Chondrocyte (in vitro differentiated cells): ENCODE measurements at places on chromosomes 13 and 19.

DNA sequence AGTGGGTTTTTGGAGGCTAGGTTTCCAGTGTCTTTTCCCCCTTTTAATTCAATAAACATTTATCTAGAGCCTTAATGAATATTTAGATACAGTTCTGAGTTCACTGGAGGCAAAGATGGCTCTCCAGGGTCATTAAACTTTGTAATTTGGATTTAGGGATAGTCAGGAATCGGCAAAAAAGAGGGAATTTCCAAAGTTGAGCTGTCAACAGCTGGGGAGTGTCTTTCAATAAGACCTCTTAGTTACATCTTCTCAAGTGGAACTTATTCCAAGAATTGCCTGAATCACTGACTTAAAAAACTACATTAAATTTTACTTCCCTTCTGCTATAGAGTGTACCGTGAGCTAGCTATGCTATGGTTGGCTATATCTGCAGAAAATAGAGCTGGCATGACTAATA, 2.0 kb downstream of the LRCH1 start:
- no peak for DNase-seq

DNA sequence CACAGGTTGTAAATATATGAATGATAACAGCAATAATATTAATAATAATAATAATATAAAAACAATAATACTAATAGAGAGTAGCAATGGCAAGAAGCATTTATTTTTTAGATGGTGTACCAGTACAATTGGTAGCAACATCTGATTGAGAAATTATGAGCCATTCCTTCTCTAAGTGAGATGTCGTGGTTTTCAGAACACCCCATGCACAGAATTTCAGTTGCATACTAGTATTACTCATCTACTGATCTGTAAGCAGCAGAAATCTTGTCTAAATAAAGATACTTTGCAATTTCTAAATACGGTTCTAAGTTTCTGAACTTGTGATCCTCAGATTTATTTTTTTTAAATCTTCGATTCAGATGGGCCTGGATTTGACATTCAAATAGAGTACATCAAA, 788.0 kb upstream of the ATXN8OS start:
- no peak for DNase-seq

DNA sequence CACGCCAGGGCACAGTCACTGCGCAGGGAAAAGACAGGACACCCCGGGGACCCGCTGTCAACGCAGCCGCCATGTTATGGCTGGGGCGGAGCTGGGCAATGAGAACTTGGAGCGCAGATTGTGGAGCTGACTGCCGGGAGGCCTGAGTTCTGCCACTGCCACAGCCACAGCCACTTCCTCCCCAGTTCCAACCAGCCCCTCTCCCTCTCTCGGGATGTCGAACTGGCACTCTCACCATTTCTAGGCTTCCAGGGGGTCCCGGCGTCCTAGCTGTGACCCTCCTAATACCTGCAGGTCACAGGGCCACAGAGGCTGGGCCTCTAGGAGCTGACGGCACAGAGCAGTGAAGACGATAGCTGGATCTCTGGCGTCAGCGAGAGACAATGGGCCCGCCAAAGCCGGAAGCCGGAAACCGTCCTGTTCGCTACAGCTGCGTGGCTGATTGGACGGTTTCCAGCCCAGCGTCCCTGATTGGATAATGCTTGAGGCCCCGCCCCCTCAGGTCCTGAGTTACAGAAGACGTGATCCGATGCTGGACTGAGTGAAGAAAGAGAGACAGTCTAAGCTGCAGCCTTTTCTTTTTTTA, at the start of gene ZNF506:
Gene ZNF506 (minus strand): TSS at position 385 of the 586 bp plus-strand sequence. CDS start 147 bp downstream, at position 238.
- peak; percentile 97 for DNase-seq

DNA sequence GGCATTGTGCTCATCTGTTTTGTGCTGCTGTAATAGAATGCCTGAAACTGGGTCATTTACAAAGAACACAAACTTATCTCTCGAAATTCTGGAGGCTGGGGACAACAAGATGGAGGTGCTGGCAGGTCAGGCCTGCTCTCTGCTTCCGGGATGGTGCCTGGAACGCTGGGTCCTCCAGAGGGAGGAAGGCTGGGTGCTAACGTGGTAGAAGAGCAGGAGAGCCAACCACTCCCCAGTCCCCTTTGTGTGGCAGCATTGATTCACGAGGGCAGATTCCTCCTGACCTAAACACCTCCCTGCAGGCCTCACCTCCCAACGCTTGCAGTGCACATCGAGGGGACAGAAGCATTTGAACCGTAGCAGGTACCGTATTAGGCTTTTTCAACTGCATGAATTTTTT, 34.1 kb upstream of the TFDP1 start:
- DNase-seq, result no peak

DNA sequence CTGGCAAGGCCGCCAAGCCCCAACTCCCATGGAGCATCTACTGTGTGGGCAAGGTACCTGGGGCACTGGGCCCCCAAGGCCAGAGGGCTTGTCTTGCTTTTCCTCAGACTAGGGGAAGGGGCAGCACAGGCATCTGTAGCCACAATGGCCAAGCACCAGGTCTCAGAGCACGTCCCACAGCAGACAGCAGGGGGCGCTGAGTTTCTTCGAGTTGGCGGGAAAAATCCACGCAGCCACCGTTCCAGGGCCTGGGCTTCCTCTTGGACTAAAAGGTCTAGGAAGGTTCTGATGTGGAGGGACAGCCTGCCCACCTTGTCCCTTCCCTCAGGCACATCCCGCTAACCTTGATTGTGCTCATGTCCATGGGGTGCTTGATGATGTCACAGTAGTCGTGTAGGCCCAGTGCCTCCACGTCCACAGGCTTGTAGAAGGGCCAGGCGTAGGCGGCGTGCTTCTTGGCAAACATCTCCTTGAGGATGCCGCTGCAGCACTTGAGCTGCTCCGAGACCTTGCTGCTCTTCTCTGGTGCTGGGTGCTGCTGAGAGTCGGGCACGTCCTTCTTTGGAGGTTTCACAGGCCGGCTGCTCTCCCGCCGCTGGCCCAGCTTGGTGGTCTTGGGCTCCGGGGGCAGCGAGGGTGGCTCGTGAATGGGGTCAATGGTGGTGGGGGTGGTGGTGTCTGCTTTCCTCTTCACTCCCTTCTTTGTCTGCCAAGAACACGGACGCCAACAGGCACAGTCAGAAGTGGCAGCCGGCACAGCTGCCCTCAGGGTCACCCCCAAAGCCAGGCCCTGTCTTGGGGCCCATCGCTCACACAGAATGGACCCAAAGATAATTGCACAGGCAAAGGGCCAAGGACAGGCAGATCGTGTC, 32.0 kb upstream of the EPHX3 start:
- DNase-seq, result no peak

- DNase-seq, result peak; percentile 55
Observed at GRCh38 chr19:41442473-41443355, at the start of gene ERICH4. Gene ERICH4 (plus strand): TSS chr19:41443156. CDS start chr19:41443170, 14 bp downstream.

DNA sequence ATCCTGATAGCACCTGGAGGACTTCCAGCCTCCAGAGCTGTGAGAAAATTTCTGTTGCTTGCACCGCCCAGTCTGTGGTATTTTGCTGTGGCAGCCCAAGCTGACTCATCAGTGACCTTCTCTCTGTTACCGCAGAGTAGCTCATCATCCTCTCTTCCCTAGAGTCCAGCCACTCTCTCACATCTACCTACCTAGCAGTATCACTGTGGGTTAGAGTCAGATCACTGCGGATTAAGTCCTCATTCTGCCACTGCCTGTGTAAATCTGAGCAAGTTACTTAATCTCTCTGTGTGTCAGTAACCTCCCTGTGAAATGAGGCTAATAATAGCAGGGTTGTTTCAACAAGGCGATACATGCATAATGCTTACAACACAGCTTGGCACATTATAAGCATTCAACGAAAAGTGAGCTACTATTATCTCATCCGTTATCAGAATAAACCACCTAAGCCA, 40.3 kb upstream of the USPL1 start:
- no peak for DNase-seq

- DNase-seq, result no peak
Observed at GRCh38 chr13:110209950-110210603, 96.9 kb downstream of the COL4A1 start.

DNA sequence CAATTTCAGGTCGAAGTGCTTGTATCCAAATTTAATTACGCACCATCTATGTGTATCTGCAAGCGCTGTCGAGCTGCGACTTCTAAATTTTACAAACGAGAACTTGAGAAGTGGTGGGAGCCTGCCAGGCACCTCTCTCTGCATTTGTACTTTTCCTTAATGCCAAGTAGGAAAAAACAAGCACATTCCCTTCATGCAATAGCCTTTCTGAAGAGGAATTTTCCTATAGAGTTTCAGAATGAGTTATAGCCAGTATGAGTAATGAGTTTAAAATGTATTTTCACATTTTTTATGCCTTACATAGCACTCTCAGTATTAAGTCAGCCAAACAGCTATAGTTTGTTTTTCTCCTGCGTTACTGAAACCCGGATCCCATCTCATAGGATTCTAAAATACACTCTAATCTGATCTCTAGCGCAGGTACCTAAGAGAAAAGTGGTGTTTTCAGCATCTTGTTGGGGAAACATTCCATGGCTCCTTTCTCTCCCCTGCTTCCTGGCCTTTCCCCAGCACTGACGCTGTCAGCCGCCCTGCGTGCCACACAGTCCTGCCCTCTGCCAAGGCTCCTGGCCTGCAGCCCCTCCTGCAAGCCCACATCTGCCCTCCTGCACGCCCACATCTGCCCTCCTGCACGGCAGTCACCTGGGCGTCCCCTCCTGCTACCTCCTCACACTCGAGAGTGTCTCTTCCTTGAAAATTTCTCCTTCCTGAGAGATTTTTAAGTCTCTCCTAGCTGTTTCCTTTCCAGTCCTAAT, 526.9 kb downstream of the MYO16 start:
- no peak for DNase-seq

GRCh38 chr19:6458695-6459261, 814 bp downstream of the SLC25A23 start:
- no peak for DNase-seq

DNA sequence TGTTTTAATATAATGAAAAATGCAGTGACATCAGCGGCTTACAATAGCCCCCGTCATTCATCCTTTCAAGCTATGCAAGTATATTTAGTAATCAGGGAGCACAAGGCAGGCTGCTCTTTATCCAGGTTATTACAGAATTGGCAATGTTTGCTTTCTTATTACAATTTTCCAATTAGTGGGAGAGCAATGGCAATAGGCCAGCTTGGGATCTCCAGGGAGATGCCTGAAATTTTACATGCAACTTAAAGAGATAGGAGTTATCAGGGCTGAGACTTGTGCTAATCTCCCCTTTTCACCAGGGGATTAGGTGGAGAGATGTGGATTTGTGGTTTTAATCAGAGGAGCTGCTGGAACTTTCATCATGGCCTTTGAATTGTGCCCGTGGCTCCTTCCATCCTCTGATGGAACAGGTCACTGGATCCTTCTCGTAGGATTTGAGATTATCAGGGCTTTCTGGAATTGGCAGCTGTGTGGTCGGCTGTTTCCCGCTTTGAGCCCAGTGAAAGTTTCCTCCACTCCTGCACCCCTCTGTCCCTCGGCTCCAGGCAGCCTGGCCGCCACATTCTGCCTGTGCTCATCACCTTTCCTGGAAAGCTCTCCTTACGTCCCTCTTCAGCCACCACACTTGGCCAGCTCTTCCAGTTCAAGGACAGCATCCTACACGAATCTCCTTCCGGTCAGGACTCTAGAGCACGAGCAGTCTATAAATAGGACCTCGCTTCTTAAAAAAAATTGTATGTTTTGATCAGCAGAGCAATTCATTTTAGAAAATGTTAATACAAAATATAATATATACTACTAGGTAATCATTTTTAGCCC, 47.0 kb downstream of the CBY2 start:
- no peak for DNase-seq

DNA sequence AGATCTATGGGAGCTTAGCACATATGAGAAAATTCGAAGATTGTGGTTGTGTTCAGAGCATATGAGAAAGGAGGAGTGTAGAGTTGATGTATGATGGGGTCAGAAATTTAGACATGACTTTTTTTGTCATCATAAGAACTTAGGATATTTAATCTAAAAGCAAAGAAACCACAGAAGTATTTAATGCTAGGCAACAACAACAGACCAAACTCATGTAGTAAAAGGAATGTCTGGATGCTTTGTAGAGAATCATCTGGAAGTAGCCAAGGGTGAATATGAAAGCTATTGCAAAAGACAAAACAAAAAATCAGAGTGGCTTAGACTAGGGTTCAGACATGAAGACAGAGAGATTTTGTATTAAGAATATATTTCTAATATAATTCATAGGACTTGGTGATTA, 190.3 kb downstream of the SLITRK1 start:
- no peak for DNase-seq

DNA sequence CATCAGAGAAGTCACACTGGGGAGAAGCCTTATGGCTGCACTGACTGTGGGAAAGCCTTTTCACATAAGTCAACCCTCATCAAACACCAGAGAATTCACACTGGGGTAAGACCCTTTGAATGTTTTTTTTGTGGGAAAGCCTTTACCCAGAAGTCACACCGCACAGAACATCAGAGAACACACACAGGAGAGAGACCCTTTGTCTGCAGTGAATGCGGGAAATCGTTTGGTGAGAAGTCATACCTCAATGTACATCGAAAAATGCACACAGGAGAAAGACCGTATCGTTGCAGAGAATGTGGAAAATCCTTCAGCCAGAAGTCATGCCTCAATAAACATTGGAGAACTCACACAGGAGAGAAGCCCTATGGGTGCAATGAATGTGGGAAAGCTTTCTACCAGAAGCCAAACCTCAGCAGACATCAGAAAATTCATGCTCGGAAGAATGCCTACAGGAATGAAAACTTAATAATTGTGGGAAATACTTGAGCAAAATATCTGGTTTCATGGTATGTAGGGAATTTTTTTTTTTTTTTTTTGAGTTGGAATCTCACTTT, 30.7 kb downstream of the ZNF793 start:
- DNase-seq, result no peak

GRCh38 chr13:99949679-99950413, 21.7 kb downstream of the ZIC5 start:
- no peak for DNase-seq

DNA sequence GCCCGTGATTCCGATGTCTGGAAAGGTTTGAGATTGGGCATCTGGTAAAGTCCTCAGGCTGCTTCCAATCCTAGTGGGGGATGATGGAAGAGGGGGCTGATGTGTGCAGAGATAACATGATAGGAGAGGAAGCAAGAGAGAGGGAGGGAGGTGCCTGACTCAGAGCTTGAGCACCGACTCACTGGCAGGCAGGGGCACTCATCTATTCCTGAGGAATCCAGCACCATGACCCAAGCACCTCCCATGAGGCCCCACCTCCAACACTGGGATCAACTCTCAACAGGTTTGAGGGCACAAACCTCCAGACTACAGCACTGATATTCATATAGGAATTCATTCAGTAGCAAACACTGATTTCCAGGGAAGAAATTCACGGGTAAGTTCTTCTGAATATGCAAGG, 5.6 kb upstream of the SIGLEC9 start:
- no peak for DNase-seq

- DNase-seq, result no peak
Observed at GRCh38 chr13:35146686-35147085, 204.6 kb downstream of the NBEA start.
